Liver (tissue), 10 donors: ENCODE measurements at places on chromosomes 1 and 21.

DNA sequence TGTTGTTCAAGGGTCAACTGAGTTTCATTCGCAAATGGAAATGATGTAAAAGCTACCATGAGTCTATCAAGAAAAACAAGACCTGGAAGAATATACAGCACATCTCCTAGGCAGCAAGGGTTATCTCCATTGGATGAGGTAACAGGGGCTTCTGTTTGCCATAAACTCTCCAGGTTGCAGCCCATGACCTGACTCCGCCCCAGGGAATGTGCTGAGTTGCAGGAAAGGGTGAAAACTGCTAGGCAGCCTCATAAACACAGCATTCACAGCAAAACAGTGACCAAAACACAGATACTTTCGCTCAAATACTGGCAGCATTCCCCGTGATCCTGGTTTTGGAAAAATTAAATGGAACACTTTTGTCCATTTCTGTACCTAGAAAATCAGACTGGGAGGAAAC lies 20.2 kb upstream of the ACTA1 start:
- DNase-seq, result no peak

GRCh38 chr1:187961895-187962294 lies 1133.1 kb downstream of the PLA2G4A start:
- no peak for DNase-seq

DNA sequence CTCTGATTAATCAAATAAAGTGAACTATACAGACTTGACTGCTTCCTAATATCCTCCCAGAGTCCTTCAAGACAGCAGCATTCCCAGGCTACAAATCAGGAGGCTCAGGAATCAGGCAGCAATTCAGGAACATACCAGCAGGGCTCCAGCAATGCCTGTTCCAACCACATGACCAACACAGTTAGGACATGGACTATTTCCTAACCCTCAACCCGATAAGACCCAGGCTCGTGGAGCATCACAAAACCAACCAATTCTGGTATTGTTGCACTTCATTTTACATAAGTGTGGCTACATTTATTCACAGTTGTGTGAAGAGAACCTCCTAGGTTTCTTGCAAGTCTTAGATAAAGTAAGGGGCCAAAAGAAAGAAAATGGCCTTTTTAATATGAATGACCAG lies 546.2 kb upstream of the ADGRL2 start:
- DNase-seq, result no peak

GRCh38 chr1:112040891-112041740 lies 51.6 kb upstream of the KCND3 start:
- DNase-seq, result no peak

GRCh38 chr21:23837564-23837963 lies 1769.7 kb downstream of the MRPL39 start:
- DNase-seq, result no peak

- no peak for DNase-seq
Measured at GRCh38 chr1:62327360-62328055, 8.3 kb upstream of the KANK4 start.

DNA sequence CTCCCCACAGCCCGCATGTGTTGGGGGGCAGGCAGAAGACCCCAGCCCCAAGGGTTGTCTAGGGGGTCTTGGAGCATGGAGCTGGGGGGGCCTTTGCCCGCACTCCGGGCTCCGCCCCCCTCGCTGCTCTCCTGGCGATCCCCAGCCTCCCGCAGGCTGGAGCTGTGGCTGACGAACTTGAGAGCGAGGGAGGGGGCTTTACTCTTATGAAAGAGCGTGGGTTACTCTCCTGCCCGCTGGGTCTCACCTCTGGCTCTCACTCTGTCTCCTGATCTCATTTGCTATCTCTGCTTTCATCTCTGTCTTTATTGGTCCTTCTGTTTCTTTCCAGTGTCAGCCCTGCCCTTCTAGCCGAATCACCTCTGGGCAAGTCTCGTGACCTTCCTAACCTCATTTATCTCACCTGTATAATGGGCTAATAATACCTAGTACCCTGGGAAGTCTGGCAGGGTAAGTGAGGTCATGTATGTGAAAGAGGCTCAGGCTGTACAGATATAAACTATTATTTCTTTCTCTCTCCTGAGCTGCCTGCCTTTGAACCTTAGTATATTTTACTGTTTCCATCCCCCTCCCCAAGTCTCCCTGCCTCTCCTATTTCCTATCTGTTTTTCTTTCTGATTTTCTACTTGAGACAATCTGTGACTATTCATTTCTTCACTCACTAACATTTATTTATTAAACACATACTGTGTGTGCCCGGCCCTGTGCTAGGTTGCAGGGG lies 731 bp downstream of the EFNA4 start:
- DNase-seq, result no peak

DNA sequence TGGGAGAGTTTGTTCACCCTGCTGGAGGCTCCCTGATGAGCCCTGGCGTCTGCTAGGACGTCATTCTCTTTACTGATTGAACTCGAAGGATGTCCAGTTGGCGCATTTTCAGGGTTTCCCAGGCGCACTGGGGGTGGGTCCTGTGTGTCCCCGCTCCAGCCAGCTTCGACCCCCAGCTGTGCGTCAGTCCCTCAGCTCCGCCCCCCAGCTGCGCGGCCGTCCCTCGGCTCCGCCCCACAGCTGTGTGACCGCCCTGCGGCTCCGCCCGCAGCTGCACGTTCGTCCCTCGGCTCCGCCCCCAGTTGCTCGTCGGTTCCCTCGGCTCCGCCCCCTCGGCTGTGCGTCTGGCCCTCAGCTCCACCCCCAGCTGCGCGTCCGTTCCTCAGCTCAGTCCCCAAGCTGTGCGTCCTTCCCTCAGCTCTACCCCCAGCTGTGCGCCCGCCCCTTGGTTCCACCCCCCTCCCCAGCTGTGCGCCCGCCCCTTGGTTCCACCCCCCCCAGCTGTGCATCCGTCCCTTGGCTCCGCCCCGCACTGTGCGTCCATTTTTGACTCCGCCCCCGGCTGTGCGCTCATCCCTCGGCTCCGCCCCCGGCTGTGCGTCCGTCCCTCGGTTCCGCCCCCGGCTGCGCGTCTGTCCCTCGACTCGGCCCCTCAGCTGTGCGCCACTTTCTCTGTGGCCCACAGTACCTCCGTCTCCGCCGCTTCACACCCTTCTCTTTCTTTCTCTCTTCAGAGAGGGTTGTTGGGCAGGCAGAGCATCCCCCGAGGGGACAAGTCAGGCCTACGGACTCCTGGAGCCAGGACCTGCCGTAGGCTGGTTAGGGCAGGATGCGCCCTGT lies 61.3 kb downstream of the FAAP20 start:
- peak; percentile 90 for DNase-seq

DNA sequence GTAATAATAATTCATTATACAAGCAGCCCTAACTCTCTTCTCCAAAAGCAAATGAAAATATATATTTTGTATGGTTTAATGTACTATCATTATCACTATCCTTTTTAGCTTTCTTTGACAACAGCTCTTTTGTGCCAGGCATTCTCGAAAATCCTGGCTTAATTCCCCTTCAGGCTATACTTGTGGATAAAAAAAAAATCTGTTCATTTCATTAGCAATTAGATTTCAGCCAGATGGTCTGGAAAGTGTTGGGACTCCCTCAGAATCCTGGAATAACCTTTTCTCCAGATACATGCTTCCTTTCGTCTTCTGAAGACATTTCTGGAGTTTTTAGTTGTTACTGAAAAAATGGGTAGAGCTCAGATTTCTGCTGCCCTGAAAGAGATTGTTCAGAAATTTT lies 83.4 kb upstream of the PLPPR4 start:
- DNase-seq, result no peak

- DNase-seq, result no peak
Measured at GRCh38 chr1:32749332-32749731, 46.8 kb upstream of the SYNC start.

DNA sequence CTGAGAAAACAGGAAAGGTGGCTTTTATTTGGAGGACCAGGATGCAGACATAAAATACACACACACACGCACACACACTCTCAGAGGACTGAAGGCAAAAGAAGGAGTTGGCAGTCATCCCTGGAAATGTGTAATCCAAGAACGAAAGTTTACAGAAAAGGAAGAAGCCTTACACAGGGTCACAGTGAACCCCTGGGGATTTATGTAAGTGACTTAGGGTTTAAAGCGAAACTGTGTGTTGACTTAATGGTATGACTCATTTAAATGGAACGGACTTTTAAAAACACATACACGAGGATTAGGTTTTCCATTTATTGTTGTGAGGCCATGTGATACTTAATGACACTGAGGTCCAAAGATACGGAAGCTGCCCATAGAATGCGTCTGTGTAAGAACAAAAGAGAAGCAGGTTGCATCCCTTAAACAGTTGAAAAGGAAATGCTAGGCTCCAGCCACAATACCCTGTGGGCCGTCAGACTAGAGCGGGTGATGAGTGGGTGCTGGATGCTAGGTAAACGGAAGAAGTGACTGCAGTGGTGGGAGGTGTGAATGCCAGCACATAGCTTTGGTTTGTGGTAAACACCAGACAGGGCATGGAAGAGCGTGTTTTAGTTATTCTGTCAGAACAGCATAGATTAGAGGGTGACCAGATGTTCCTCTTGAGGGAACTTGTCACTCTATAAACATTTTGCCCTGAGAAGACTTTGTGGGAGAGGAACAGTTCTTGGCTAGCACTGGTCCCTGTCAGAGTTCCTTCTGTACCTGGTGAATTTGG lies 21.6 kb upstream of the BCL10 start:
- no peak for DNase-seq

DNA sequence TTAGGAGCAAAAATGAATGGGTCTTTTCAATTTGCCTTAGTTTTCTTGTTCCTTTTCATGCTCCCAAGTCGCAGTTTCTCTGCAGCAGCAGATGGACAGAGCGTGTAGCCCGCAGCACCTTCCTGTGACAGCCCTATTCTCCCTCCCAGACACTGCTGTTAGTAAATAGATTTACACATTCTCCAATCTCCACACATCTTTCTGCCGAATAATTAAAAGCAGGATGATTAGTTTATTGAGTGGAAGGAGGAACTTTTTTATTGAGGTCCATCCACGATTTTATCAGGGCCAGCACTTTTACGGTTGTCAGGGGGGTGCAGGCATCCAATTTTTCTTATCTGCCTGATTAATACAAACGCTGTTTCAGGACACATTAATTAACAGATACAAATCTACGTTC lies 98.2 kb upstream of the USH2A start:
- DNase-seq, result no peak

DNA sequence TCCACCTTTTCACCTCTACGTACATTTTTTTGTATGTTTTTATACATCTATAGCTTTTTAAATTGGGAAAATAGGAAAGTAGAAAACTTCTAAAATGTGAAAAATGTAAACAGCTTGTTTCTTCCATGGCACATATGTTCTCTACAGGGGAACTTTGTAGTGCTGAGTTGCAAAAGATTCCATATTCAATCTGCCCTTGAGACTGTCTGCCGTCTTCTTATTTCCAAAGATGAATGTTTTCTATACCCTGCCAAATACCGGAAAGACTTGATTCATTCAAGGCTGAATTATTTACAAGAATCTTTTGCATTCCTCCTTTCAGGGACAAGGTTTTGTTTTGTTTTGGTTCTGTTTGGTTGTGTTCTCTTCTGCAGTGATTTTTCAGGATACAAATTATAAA lies 1334.5 kb upstream of the ADGRL4 start:
- DNase-seq, result no peak

GRCh38 chr1:228793032-228793431 lies 57.8 kb downstream of the RHOU start:
- DNase-seq, result no peak

- no peak for DNase-seq
Measured at GRCh38 chr1:228745497-228745896, 10.2 kb downstream of the RHOU start.

DNA sequence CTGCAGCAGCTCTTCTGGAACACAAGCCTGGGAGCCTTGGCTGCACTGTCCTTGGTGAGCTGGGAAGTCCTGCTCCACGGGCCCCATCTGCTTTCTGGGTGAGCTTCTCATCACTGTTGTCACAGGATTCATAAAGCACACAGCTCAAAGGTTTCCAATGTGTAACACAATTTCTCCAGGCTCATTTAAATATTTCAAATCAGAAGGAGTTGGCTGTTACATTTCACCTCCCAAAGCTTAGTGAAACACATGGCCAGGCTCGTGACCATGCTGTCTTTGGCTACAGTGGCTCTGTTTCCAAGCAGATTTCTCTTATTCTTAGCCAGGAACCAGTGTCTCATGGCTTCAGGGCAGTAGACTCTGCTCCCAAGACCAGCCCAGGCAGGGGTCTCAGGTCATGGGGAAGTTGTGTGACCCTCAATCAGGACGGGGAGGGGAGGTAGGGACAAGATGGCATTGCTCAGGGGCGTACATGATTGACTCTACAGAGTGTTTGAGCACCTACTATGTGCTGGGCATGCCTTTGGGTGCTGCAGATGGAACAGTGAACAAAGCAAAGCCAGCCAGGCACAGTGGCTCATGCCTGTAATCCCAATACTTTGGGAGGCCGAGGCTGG lies 353.0 kb downstream of the NPHP4 start:
- no peak for DNase-seq

DNA sequence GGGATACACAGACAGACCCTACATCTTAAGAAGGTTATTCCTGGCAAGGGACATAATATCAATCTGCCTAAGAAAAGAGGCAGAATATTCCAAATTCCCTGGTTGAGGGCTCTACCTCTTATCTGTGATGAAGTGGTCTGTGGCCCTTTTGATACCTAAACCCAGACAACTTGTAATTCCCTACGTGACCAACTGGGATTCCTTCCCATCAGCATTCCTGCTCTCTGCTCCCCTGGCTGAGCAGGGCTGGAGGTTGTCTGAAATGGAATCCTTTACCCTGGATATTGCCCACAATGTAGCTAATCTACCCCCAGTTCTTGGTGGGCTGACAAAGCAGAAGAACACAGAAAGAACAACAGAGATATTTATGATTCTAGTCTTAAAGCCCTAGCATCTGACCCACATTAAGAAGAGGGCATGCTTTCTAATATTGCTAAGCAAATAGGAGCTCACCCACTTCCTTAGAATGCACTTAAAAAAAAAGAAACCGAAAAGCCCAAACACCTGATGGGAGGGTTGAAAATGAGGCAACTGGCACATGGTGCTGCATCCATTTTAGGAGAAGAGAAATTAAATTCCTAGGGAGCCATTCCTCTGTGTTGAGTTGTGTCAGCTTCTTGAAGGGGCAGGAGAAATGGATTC lies 36.8 kb downstream of the GADD45A start:
- no peak for DNase-seq

- no peak for DNase-seq
Measured at GRCh38 chr21:34732388-34732821, 63.6 kb downstream of the CLIC6 start.

DNA sequence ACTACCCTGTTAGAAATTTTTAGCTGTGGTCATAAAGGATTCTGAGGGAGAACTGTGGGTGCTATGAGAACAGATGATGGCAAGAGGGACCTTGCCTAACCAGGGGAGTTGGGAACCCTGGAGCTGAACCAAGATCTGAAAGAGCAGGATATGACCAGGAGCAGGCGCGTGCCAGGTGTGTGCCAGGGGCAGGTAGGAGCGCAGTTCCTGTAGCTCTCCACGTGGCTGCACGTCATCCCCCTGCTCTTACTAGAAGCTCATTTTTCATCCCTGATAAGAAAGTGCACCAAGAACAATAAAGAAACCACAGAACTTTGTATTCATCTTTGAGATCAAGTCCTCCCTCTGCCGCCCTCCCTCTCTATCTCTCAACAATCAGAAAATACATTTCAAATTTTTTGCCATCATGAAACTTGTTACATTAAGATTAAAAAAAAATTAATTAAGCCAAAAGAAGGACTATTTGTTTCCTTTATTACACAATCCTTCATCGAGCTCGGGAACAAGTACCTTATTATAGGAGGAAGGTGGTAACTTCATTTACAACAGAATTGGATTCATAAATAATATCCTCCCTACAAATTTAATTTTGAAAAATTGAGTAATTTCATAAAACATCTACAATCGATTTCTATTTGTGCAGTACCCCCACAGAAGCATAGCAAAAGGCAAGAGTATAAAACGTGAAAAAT lies 78.5 kb downstream of the SLC35F3 start:
- no peak for DNase-seq

GRCh38 chr1:90716552-90717355 lies at the start of gene BARHL2:
Gene BARHL2, minus strand, starts transcription at chr1:90717302. Its CDS starts 107 bp downstream, at chr1:90717195.
- DNase-seq, result no peak
